ENCODE measurements at places on chromosomes 12 and 14.
A peak's percentile ranks its signal among the peaks of the same experiment; 100 is the strongest.

- no peak for DNase-seq
Measured at GRCh38 chr12:39816671-39817185, 197.1 kb upstream of the ABCD2 start.

- peak; percentile 20 for DNase-seq
Measured at GRCh38 chr12:95790917-95791849, 619 bp upstream of the NTN4 start.

GRCh38 chr12:114272605-114273004 lies 133.3 kb downstream of the TBX5 start:
- DNase-seq: no peak

DNA sequence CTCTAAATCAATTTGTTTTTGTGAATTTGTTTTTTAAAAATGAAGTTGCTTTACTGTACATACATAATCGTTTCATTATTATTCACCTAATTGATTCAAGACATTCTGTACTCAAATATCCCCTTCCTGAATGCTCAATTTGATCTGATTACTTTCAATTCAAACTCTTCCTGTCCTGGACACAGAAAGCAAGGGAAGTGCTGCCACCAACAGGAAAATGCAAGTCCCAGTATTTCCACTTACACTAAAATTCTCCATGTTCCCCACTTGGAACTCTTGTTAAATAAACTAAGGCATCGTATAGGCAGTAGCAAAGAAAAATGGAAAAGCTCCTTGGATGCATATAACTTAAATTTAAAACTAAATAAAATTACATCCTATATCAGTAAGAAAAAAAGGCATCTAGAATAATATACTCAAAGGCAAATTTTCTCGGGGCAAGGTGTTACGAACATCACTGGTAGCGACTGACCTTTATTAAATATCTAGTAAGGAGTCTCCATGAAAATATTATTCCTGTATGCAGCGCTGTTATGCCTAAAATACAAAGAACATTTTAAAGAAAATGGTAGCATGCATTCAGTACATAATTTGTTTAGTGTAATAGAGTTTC lies 72.0 kb upstream of the DBX2 start:
- DNase-seq: peak; percentile 22

- DNase-seq: no peak
Measured at GRCh38 chr12:29463198-29463597, 34.3 kb downstream of the OVCH1 start.

- no peak for DNase-seq
Measured at GRCh38 chr12:102484017-102484416, 3.7 kb upstream of the IGF1 start.

DNA sequence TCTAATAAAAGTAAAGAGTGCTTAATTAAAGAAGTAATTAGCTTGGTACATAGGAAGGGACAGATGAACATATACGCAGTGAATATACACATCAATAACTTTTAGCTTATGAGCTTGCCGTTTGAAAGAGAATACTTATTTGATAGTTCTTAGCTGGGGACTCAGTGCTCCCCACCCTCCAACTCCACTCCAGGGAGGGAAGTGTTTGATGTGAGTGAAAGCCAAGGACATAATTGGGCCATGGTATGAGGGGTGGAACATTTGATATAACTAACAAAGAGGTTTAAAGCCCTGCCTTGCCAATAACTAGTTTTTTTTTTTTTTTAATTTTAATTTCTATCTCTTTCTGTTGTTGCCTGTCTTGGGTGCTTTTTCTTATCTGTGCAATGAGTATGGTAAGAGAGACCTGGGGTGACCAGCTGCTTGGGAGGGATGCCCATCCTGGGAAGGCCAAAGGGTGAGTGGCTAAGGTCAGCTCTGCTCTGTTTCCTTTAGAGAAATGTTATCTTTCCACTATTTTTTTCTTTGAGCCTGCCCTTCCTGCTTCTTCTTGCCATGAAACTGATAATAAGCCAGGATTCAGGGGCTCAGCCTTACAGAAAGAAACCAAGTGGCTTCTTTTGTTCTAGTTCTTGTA lies 132.8 kb upstream of the CPSF6 start:
- DNase-seq: no peak

DNA sequence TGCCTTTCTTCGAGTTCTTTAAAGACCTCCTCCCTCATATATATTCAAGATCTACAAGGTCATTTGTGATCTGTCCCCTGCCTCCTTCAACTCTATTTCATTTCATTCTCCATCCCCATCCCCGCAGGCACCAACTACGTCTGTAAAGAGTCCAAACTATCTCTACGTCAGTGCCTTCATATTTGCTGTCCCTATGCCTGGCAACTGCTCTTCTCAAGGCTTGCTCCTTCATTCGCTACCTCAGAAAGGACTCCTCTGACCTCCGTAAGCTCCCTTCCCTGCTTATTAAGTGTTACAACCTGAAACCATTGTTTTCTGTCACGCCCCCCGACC lies 650 bp downstream of the LLPH start:
- DNase-seq: peak; percentile 23

- no peak for DNase-seq
Measured at GRCh38 chr12:100364324-100364723, 7.5 kb downstream of the SLC17A8 start.

- no peak for DNase-seq
Measured at GRCh38 chr12:131345521-131346436, 365.1 kb upstream of the SFSWAP start.

GRCh38 chr14:49212721-49213120 lies 373.5 kb downstream of the RPS29 start:
- DNase-seq: peak; percentile 6

DNA sequence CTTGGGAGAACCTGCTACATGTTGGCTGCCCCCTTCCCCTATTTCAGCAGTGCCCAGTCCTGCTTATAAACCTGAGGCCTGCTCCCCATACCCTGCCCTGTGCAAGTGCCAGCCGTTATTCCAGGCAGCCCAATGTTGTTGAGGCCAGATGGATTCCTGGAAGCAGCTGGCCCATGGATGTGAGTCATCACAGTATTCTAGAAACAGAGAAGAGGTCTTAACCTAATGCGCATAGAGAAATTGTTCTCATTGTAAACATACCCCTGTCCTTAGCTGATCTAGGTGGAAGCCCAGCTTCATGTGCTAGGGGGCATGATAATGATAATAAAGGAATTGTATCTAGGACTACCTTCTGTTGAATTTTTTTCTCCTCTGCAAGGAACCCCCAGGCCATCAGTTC lies 69.7 kb downstream of the TSPAN11 start:
- DNase-seq: no peak

GRCh38 chr14:24064091-24064795 lies 7.1 kb upstream of the CPNE6 start:
- no peak for DNase-seq

DNA sequence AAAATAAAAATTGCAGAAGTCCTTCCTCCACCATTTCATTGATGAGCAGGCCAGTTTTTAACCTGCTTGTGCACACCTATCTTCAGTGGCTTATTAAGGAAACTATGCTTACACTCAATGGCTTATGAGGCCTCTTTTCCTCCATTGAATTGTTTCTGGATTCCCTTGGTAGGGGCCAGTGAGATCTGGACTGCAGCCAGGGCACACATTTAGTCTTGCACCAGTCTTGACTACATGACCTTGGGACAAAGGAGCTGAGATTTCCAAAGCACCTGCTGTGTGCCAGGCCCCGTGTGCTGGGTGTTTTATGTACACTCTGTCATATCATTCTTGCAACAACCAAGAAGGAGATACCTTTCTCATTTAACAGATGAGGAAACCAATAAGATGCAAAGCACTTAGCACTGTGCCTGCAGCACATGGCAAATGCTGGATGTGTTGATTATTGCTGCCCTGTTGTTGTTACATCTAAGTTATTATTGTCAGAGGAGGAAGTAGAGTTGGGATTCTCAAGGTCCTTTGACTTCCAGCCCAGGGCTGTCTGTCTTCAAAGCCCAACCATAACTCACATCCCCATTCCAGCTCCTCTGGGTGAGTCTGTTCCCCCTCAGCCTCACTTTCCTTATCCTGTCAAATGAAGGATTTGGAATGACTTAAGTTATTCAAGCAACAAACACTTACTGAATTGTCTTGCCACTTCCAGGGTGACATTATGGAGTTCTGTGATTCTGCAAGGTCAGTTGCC lies 31.6 kb upstream of the RIN3 start:
- no peak for DNase-seq

- DNase-seq: no peak
Measured at GRCh38 chr14:89907655-89908054, 46.9 kb downstream of the EFCAB11 start.

- DNase-seq: peak; percentile 71
Measured at GRCh38 chr14:72291908-72292688, 359.9 kb downstream of the RGS6 start.

DNA sequence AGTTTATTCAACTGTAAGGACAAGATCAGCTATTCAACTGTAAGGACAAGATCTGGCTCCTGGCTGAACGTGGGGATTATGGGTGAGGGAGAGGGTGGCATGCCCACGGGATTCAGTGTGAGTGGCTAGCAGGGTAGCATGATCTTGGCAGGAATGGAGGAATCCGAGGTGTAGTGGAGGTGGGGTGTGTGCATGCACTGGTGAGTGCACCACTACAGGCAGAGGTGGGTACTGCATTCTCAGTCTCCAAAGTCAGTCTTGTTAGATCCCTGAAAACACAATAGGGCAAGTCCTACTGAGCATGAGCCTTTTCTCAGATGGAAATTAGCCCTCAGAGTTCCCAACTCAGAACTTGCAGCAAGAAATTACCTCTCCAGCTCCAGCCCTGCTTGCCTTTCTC lies 32.2 kb upstream of the DCD start:
- DNase-seq: peak; percentile 48

DNA sequence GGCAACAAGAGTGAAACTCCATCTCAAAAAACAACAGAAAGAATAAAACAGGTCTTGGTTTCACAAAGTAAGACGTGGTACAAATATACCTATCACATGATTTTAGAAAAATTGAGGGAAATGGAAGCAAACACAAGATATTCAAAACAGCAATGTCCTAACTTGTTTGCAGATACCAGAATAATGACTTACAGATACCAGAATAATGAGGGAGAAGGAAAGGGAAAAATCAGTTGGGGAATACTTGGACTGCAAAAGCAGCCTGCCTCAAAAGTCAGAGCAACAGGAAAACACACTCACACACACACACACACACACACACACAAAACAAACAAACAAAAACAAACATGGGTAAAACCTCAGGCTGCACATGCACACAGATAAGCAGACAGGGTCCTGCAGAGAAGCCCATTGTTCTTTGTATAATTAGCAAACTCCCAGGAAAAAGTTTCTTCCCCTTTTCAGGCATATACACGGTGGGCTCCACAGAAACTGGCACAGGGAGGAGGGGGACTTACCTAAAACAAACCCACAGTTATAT lies 65.7 kb upstream of the CAPRIN2 start:
- no peak for DNase-seq

DNA sequence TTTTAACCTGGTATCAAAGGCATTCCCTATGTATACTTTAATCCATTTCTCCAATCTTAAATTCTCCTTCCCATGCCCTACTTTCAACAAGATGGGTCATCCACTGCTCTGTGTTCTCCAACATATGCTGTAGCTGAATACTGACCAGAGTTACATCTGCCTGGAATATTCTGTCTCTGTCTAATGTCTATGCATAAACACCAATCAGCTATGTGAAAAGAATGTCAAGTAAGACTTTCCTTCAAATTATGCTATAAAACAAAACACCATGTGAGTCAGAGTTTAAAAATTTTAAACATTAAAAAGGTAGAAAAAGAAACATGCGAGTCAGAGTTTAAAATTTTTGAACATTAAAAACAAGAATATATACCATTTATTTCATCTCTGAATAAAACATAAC lies 19.3 kb downstream of the NT5DC3 start:
- no peak for DNase-seq

Measured in suppressor macrophage treated with lipopolysaccharide for 1 hour (primary cell).